ENCODE measurements at places on chromosomes 1 and 21.

DNA sequence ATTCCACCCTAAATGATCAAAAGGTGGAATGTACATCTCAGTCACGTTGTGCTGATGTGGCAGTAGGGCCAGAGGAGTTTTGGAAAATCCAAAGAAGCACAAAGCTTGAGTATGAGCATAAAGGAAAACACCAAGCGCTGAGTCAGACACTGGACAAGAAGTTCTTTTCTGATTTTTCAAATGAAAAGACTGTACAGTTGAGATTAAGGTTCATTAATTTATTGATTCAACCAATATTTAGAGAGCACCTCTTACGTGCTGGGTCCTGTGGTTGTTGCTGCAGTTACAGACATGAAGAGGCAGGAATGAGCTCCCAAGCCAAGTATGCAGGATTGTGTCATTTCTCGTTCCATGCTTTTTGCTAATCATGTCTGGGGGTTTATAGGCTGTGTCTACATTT is 28.9 kb upstream of the APP start:
- ATAC-seq = no peak

DNA sequence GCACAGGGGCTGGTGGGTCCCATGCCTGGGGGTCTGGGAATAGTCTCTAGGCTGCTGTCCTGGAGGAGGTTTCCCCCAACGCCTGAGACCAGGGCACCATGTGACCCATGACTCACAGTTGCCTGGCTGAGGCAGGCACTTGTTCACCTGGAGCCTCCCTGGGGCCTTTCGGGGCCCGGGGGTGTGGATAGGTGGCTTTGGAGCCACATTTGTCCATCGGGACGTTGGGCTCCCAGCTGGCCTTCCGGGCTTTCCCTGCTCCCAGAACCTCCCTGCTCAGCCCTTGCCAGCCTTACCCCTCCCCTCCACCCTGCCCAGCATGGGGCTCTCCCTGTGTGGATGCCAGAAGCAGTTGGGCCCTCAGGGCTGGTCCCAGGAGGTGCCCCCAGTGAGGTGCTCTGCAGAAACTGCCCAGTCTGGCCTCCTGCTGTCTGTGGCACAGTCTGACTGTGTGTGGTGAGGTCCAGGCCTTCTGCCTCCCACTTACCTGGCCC is 14.2 kb downstream of the COL6A1 start:
- peak; percentile 43 for ATAC-seq

DNA sequence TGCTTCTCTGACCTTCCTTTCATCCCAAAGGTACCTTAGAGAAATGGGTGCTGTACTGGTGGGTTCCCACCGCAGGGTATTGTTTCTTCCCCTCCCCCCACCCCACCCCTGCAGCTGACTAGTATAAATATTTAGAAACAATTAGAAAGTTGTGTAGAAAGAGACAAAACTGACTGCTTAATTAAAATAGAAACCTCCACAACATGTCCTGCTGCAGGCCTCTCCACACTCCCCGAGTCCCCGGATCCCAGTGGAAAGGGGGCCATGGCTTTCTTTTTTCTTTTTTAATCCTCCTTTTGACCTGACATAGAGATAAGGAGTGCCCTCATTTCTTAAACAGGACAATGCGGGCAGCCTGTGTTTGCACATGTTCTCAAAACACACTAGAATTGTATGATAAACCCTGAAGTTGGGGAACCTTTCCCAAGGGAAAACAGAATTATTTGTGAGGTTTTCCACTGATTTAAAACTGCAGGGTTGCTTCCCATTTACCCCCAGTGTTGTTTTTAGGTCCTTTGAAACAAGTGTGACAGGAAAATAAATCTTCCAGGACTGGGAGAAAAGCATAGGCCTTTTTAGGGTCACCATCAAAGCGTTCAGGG is 1.7 kb downstream of the RHOU start:
- ATAC-seq = no peak

- no peak for ATAC-seq
Observed at GRCh38 chr1:233912447-233912846, 8.0 kb downstream of the SLC35F3 start.

- ATAC-seq = no peak
Observed at GRCh38 chr1:166167572-166167925, 748 bp upstream of the FAM78B start.

DNA sequence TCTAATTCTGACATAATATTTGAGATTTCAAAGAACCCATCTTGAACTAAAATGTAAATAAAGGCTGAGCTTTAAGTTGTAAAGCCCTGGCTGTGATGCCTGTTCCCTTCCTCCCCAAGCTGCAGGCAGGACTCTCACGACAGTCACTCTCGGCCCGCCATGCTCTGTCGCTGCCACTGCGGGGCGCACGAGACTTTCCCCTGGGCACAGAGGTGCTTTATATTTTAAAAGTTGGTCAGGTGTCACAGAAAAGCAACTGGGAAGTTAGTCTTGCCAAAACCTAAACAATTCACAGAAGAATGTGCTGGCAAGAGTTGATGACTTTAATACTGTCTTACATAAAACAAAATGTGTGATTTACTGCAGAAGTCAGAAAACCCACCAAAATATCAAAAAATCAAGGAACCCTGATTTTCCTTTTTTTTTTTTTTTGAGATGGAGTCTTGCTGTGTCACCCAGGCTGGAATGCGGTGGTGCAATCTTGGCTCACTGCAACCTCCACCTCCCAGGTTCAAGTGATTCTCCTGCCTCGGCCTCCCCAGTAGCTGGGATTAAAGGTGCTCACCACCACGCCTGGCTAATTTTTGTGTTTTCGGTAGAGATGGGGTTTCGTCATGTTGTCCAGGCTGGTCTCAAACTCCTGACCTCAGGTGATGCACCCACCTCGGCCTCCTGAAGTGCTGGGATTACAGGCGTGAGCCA is 10.7 kb downstream of the LRRC47 start:
- ATAC-seq = no peak

GRCh38 chr1:64019818-64020217 is 183.6 kb upstream of the UBE2U start:
- ATAC-seq = no peak

DNA sequence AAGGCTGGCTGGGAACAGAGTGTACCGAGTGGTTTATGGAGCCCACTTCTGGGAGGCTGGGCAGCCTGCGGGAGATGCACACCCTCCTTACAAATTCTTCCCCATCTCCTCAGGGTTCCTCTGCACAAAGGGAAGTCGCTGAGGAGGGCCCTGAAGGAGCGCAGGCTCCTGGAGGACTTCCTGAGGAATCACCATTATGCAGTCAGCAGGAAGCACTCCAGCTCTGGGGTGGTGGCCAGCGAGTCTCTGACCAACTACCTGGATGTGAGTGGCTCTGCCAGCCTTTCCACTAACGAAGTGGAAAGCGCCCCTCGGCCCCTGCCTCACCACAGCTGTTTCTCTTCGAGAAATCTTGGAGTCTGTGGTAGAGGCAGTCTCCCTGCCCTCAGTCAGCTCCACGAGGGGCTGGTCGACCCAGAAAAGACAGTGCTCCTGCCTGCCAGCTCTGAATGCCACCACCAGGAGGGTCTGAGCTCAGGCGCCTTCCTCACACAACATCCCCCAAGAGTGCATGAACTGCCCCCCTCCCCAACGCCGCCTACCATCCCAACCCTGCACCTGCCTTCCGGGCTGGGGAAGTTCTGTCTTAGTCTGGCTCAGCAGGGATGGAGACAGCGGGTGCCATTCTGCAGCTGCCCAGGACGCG is 31.8 kb downstream of the PROK1 start:
- no peak for ATAC-seq

DNA sequence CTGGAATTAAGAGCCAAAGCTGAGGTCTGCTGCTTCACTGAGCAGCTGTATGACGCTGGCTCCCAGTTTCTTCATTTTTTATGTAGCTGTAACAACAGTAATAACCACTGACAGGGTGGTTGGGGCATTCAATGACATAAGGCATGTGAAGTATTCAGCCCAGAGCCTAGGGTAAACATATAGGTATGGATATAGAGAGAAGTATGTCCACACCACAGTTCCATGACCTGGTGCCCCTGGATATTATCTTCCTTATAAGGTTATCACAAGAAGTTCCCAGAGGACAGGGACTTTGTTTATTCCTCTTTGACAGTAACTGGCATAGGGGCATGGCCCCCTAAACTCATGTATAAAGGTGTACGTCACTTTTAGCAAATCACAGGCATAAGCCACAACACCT is 14.7 kb downstream of the RAB42 start:
- ATAC-seq = no peak

DNA sequence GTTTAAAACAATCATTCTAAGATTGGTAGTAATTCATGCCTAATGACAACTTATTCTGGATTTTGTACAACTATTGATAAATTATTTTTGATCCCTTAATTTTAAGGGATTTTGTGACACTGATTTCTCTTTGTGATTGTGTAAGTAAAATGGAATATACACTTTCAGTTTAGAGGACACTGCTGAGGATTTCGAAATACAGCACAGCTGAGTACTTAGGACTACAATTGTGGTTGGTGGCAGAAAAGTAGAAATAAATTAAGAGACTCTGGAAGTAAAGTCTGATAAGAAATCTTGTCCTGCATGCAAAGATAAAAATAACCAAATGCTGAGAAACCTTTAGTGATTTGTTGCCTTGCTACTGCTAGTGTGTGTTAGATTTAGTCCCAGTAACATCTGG is 40.0 kb downstream of the TYW3 start:
- ATAC-seq = no peak

Data from activated T-helper 17 cell treated with anti-CD3 and anti-CD28 coated beads, Interleukin-2, amount 50 U/mL, for 72 hours (primary cell).